ENCODE measurements at places on chromosomes 7 and 10.
A peak's percentile ranks its signal among the peaks of the same experiment; 100 is the strongest.

DNA sequence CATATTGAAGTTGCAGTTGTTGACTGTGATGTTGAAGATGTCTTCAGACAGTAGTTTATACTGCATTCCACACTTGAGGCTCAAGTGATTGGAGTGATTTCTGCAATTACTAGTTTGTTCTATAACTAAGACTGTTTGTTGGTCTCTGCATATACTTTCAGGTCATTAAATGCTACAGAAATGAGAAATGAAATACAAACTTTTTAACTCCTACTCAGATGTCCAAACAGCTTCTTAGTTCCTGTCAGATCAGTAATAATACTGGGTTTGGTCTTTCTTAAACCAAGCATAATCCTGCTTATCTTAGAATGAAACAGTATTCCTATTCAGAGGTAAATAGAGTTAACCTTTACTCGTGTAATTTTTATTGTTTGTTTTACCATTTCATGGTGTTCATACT is 115.9 kb downstream of the CCNY start:
- DNase-seq = no peak
- no peak overlapping the region for H3K27ac ChIP-seq
- no peaks in the 10 kb centered on the region for H3K27me3 ChIP-seq

DNA sequence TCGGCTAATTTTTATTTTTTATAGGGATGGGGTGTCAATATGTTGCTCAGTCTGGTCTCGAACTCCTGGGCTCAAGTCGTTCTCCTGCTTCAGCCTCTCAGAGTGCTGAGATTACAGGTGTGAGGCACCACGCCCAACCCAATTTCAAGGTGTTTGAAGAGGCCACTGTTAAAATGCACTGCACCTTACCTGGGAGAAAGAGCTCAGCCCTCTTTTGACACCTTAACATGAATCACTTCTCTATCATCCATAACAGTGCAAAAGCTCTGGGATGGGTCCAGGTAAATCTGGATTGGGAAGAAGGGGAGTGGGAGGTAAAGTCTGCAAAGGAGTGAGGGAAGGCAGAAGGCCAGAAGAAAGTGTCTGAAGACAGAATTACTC is 557 bp upstream of the ZNF282 start:
- H3K27me3 ChIP-seq = no peaks in the 10 kb centered on the region
- peaks cover 37% of the 10 kb centered on the region for H3K4me1 ChIP-seq
- no peak overlapping the region for H3K27ac ChIP-seq
- peak overlapping the region; percentile 99 for H3K4me3 ChIP-seq

DNA sequence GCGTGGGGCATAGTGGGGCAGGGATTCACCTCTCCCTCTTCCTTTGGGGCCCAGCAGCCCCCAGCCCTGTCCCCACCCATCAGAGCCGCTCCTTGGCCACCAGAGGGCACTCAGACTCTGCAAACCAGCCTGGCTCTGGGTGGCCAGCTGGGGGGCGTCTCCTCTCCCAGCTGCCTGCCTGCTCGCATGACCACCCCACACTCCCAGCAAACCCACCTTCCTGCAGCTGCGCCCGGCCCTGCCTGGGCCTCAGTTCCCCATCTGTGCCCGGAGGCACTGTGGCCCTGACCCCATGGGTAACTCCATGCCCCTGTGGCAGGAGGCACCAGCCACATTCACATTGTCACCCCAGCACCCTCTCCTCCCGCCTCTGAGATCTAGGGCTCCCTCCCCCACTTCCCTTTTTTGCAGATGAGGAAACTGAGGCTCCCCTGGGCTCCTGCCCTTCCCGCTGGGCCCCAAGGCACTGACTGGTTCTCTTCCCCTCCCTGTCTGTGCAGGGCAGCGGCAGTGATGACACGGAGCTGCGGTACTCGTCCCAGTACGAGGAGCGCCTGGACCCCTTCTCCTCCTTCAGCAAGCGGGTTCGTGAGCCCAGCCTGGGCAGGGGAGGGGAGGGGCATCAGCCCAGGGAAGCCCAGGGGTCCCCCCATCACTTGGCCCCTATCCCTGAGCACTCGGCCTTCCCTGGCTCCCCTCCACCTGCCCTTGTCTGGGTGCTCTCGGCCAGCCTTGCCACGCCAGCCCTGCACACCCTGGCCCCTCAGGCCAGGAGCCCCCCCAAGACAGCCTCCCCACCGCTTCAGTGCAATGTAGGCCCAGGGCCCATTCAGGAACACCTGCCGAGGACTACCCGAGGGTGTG is 6.9 kb upstream of the SH2B2 start:
- peaks cover 51% of the 10 kb centered on the region for H3K4me1 ChIP-seq
- H3K27ac ChIP-seq = peak overlapping the region; percentile 90
- peak overlapping the region; percentile 73 for H3K4me3 ChIP-seq
- H3K36me3 ChIP-seq = no peaks in the 10 kb centered on the region
- peak; percentile 94 for DNase-seq

DNA sequence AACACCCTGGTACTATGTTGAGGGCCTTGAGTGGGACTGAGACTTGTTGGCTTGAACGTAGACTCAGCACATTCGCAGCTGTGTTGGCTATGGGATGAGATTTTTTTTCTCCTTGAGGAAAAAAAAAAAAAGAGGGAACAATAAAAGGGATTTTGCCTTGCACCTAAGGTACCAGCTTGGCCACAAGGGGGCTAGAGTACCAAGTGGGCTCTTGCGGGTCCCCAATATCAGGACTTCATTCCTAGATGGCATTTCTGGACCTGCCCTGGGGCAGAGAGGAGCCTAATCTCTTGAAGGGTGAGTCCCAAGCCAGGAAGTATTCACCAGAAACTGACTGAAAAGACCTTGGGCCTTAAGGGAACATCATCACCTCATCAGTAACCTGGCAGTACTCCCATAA is 1083.6 kb upstream of the PHF14 start:
- no peak for DNase-seq
- no peaks in the 10 kb centered on the region for H3K27me3 ChIP-seq
- H3K4me1 ChIP-seq = no peaks in the 10 kb centered on the region
- no peak overlapping the region for H3K4me3 ChIP-seq
- H3K36me3 ChIP-seq = no peaks in the 10 kb centered on the region

- DNase-seq = no peak
- H3K4me3 ChIP-seq = no peak overlapping the region
- H3K36me3 ChIP-seq = no peaks in the 10 kb centered on the region
- no peak overlapping the region for H3K27ac ChIP-seq
- H3K4me1 ChIP-seq = peaks cover 7% of the 10 kb centered on the region
- 0 out of 2 replicates have a peak, but pooled peaks cover 3% of the 10 kb centered on the region for H3K27me3 ChIP-seq
Measured at GRCh38 chr7:20064974-20065862, 152.0 kb downstream of the MACC1 start.

- H3K4me1 ChIP-seq = no peaks in the 10 kb centered on the region
- peak; percentile 88 for DNase-seq
- H3K36me3 ChIP-seq = no peaks in the 10 kb centered on the region
- H3K27ac ChIP-seq = no peak overlapping the region
Measured at GRCh38 chr7:74449809-74450397, 3.8 kb upstream of the GTF2IRD1 start.

DNA sequence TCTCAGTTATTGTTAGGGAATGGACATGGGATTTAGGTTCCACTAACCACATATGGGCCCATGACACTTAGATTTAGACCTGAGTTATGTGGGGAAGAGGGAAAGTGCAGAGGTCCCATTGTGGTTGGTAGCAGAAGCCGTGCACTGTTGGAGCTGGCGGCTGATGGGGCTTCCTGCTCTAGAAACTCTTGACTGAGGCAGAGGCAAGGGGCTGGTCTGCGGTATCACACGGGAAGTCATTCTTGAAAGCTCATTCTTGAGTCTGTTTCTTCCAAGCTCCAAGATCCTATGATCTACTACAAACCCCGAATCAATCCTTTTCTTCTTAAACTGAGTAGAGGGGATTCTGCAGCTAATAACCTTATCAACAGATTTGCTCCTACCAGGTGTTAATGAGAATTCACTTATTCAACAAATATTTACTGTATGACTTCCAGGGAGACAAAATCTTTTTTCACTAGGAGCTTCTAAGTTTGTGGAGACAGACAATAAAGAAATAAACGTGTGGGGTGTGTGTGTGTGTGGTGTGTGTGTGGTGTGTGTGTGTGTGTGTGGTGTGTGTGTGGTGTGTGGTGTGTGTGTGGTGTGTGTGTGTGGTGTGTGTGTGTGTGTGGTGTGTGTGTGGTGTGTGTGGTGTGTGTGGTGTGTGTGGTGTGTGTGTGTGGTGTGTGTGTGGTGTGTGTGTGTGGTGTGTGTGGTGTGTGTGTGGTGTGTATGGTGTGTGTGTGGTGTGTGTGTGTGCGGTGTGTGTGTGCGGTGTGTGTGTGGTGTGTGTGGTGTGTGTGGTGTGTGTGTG is 57.1 kb downstream of the AOC1 start:
- H3K4me3 ChIP-seq = no peak overlapping the region
- H3K36me3 ChIP-seq = no peaks in the 10 kb centered on the region
- H3K27ac ChIP-seq = no peak overlapping the region
- no peaks in the 10 kb centered on the region for H3K27me3 ChIP-seq
- no peak for DNase-seq

DNA sequence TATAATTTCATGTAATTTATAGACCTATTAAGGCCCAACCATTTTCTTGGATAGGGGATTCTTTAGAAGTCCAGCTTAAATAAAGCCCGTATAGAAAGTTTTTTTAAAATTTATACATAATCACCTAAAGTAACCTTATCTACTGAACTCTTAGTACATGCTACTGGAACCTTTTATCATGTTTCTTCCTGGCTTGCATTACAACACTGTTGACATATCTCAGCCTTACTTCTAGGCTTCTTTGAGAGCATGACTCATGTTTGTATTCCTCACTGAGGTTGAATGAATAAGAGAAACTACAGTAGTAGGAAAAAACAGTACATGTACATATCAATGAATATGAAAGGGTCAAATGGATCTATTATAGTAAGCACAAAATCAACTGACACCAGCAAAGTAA is 8.2 kb upstream of the MAGI2 start:
- H3K4me3 ChIP-seq = no peak overlapping the region
- H3K4me1 ChIP-seq = no peaks in the 10 kb centered on the region
- no peaks in the 10 kb centered on the region for H3K36me3 ChIP-seq
- no peaks in the 10 kb centered on the region for H3K27me3 ChIP-seq
- no peak for DNase-seq

DNA sequence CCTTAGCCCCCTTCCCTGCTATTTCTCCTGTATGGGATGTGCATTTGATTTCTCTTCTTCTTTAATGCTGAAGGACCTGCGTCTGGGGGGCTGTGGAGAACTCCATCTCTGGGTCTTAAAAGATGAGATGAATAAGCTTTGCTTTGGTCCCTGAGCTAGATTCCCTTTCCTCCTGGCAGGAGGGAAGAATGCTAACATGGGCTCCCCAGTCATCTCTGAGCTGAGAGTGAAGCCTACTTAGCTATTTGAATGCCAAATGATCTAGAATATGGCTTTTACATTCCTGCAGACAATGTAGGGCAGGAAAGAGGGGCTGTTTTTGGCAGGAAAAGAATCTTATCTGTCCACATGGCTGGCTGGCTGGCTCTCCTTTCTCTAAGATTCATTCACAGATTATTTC is 62.6 kb upstream of the EFCAB10 start:
- DNase-seq = peak; percentile 4
- no peaks in the 10 kb centered on the region for H3K36me3 ChIP-seq
- no peaks in the 10 kb centered on the region for H3K4me1 ChIP-seq
- no peak overlapping the region for H3K4me3 ChIP-seq
- H3K27ac ChIP-seq = no peak overlapping the region
- no peaks in the 10 kb centered on the region for H3K27me3 ChIP-seq

- H3K36me3 ChIP-seq = no peaks in the 10 kb centered on the region
- no peak overlapping the region for H3K4me3 ChIP-seq
- no peak for DNase-seq
- H3K27me3 ChIP-seq = no peaks in the 10 kb centered on the region
- H3K27ac ChIP-seq = no peak overlapping the region
- no peaks in the 10 kb centered on the region for H3K4me1 ChIP-seq
Measured at GRCh38 chr10:56505555-56505954, 144.5 kb upstream of the ZWINT start.

DNA sequence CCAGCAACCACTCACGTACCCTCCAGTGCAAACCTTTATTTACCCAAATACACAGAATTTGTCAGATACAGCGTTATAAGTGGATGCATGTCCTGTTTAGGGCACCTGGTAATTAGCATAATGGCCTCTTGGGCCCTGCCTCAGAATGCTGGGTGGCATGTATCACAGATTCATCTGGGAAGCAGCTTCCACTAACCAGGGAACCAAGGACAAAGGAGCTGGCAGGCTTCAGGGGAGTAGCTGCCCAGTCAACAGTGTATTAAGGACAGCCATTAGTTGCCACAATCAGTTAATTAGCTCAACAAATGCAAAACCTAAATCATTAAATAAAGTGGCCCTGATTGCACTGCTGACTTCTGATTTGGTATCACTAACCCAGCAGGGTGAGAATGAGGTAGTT is 105.7 kb downstream of the RAPGEF5 start:
- no peaks in the 10 kb centered on the region for H3K27me3 ChIP-seq
- H3K4me3 ChIP-seq = no peak overlapping the region
- no peak overlapping the region for H3K27ac ChIP-seq
- DNase-seq = no peak
- H3K36me3 ChIP-seq = peaks cover 38% of the 10 kb centered on the region

DNA sequence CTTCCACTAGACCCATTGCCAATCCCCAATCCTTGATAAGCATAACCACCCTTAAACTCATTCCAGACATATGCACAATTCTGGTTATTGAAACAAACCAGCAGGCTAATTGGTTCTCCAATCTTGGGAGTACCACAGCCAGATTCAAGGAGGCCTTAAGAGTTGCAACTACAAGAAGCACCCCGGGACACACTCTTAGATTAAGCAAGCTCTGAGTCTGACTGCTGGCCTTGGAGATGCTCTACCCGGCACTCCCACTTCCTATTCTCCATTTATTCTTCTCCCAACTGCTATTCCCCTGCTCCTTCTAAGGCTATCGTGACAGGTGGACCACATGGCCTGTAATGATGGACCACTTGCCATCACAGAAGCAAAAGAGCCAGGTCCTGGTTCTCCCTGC is 40.3 kb downstream of the CYTH3 start:
- no peak overlapping the region for H3K27ac ChIP-seq
- H3K36me3 ChIP-seq = no peaks in the 10 kb centered on the region
- DNase-seq = no peak
- no peaks in the 10 kb centered on the region for H3K27me3 ChIP-seq
- H3K4me1 ChIP-seq = peaks cover 11% of the 10 kb centered on the region

GRCh38 chr10:1202343-1202742 is 146.2 kb downstream of the WDR37 start:
- no peaks in the 10 kb centered on the region for H3K27me3 ChIP-seq
- no peaks in the 10 kb centered on the region for H3K36me3 ChIP-seq
- no peak overlapping the region for H3K27ac ChIP-seq
- H3K4me3 ChIP-seq = no peak overlapping the region

DNA sequence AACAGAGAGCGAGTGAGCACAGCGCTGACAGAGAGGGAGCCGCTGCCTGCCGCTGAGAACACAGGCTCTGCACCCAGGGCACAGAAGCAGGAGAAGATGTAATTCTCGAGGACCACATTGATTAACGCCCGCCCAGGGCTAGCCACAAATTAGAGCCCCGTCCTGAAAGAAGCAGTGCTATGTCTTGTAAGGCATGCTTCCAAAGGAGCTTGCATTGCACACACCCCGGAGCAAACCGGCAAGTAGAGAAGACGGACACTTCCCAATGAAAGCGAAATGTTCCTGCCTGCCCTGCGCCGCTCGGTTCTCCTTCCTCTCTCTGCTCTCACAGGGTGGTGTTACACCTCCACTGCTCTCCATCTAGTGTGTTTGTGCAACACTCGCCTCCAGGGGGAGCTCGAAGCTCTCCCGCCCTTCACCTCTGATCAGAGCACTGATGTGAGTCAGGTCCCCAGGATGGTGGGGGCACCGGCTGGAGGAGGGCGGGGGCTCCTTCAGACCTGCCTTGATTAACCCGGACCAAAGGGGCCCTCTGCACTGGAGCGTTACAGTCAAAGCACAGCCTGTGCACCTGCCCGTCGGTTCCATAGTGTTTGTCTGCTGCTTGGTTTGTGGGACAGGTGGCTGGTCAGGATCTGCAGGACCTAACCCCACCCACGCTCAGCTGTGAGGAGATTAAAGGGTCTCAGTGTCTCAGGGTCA is 316.5 kb downstream of the ADARB2 start:
- H3K27me3 ChIP-seq = no peaks in the 10 kb centered on the region
- peak overlapping the region; percentile 76 for H3K27ac ChIP-seq
- peaks cover 53% of the 10 kb centered on the region for H3K4me1 ChIP-seq
- no peaks in the 10 kb centered on the region for H3K36me3 ChIP-seq
- H3K4me3 ChIP-seq = peak overlapping the region; percentile 53
- peak; percentile 94 for DNase-seq
